Testis (tissue), 5 donors: ENCODE measurements at places on chromosomes 11 and 22. TPM values are rescaled to one million over a fixed set of nuclear protein-coding genes. Genes with fewer than 3 reads are reported as not detected.

GRCh38 chr22:44368611-44369292 lies 56.0 kb upstream of the SHISAL1 start:
- H3K36me3 ChIP-seq, result no peaks in the 10 kb centered on the region
- no peak overlapping the region for H3K27ac ChIP-seq
- H3K27me3 ChIP-seq, result no peaks in the 10 kb centered on the region
- DNase-seq, result no peak
- no peak overlapping the region for H3K4me3 ChIP-seq
- H3K4me1 ChIP-seq, result no peaks in the 10 kb centered on the region

- peak overlapping the region; percentile 59 for H3K27ac ChIP-seq
- H3K4me1 ChIP-seq, result peaks cover 40% of the 10 kb centered on the region
- H3K36me3 ChIP-seq, result no peaks in the 10 kb centered on the region
- no peak for DNase-seq
- H3K4me3 ChIP-seq, result no peak overlapping the region
Measured at GRCh38 chr11:57904376-57904775, 119.3 kb upstream of the OR9Q1 start.

GRCh38 chr22:46362934-46363515 lies 27.5 kb downstream of the TRMU start:
- DNase-seq, result no peak
- H3K4me3 ChIP-seq, result no peak overlapping the region
- H3K27me3 ChIP-seq, result no peaks in the 10 kb centered on the region
- no peaks in the 10 kb centered on the region for H3K36me3 ChIP-seq

- no peak for DNase-seq
- peak overlapping the region; percentile 85 for H3K27ac ChIP-seq
- peaks cover 17% of the 10 kb centered on the region for H3K4me1 ChIP-seq
- H3K4me3 ChIP-seq, result no peak overlapping the region
Measured at GRCh38 chr11:123742724-123743120, 1.3 kb upstream of the ZNF202 start.

GRCh38 chr11:4103269-4103668 lies 8.7 kb downstream of the RRM1 start:
- H3K36me3 ChIP-seq, result no peaks in the 10 kb centered on the region
- no peak overlapping the region for H3K27ac ChIP-seq
- no peaks in the 10 kb centered on the region for H3K27me3 ChIP-seq
- no peaks in the 10 kb centered on the region for H3K4me1 ChIP-seq
- no peak overlapping the region for H3K4me3 ChIP-seq

DNA sequence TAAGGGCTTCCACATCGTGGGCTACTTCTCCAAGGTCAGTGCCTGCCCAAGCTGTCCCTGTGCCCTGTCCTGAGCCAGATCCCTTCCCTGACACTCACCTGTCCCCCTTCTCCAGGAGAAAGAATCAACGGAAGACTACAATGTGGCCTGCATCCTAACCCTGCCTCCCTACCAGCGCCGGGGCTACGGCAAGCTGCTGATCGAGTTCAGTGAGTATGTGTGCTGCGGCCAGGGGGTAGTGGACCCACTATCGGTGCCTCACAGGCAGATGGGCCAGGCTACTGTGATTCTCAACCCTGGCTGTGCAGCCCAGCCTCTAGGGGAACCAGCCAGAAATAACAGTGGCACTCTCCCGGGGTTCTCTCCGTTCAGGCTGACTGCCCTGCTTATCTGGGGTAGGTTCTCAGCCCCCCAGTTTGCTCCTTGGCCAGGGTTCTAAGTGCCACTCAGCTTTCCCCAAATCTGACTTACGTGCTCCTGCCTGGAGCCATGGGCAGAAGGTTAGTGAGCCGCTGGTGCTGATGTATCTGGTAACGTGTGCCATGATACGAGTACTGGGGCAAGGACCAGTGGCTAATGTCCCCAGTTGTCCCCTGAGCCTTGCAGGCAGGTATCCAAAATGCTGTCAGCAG lies 3.7 kb downstream of the RNASEH2C start:
- no peak overlapping the region for H3K27ac ChIP-seq
- no peaks in the 10 kb centered on the region for H3K36me3 ChIP-seq
- DNase-seq, result no peak
- H3K4me3 ChIP-seq, result no peak overlapping the region
- H3K27me3 ChIP-seq, result no peaks in the 10 kb centered on the region

The MMP27 gene
- polyA plus RNA-seq, result not detected

The CCDC73 gene
- 1.0 TPM for polyA plus RNA-seq

The MRGPRX3 gene
- polyA plus RNA-seq, result not detected
